Caco-2 (cell line): ENCODE measurements at places on chromosomes 6 and 20. TPM values are rescaled to one million over a fixed set of nuclear protein-coding genes. Genes with fewer than 3 reads are reported as not detected.

The SRSF6 gene
- total RNA-seq = 312 and 335 TPM in 2 replicates

The SAMD10 gene
- 13.4 and 13.6 TPM in 2 replicates for total RNA-seq

The DPPA5 gene
- total RNA-seq = not detected in 2 replicates

The EEF1A2 gene
- 25.2 and 32.0 TPM in 2 replicates for total RNA-seq

The PRRT1 gene
- total RNA-seq = 2.0 and 3.6 TPM in 2 replicates

The IMPG1 gene
- total RNA-seq = not detected in 2 replicates

The CLPSL2 gene
- 1.3 and 2.0 TPM in 2 replicates for total RNA-seq

The CLDN20 gene
- not detected in 2 replicates for total RNA-seq

The CALHM5 gene
- total RNA-seq = 1.1 and 1.3 TPM in 2 replicates

GRCh38 chr6:35056952-35057351 lies 84.2 kb downstream of the TCP11 start:
- no peak for DNase-seq

GRCh38 chr20:54283253-54283652 lies 75.4 kb downstream of the PFDN4 start:
- DNase-seq = no peak

DNA sequence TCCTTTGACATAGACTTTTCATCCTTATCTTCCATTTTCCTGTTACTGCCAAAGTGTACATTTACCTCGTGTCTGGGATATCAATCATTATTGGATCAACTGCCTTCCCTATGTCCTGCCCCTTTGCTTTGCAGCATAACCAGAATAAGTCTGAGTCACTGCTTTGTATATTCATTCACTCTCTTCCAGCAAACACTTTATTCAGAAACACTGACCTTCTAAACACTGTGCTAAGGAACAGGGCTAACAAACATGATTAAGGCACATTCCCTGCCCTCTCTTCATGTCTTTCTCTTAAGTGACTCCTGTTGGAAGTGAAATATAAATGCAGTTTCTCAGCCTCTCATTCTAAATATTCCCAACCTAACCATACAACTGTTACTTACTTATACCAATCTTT lies 66.9 kb downstream of the COL19A1 start:
- DNase-seq = no peak

GRCh38 chr6:150722614-150723344 lies 123.1 kb downstream of the PLEKHG1 start:
- DNase-seq = no peak

DNA sequence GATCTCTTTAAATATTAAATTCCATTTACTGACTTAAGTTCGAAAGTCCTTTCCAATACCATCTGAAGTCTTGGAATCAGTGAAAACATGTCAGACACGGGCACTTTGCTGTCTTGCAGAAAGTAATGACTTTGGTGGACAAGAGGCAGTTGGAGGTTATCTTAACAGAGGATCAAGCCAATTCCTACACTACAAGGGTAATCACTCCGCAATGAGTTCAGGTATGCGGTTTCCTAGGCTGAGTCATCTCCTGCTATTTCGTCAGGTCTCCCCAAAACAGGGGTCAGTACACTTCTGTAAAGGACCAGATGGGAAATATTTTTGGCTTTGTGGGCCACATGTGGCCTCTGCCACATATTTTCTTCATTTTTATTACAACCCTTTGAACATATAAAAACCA lies 656.6 kb downstream of the KIF16B start:
- DNase-seq = no peak

DNA sequence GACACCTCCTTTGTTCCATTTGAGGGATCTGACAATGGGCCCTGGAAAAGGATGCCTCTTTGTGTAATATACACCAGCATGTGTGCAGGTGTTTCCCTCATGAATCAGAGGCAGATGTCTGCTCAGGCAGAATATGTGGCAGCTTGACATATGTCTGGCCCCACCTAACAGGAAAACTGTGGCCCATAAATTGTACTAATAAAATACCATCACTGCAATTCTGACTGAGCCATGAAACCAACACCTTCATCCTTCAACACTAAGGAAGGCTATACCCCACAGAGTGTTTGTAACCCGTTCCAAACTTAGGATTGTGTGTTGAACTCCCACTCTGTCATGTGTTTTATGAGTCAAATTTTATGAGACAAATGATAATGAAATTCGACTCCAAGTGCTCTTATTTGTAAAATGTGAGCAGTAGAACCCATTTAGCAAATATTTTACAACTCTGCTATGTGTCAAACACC lies 22.7 kb downstream of the LAMA4 start:
- DNase-seq = no peak

DNA sequence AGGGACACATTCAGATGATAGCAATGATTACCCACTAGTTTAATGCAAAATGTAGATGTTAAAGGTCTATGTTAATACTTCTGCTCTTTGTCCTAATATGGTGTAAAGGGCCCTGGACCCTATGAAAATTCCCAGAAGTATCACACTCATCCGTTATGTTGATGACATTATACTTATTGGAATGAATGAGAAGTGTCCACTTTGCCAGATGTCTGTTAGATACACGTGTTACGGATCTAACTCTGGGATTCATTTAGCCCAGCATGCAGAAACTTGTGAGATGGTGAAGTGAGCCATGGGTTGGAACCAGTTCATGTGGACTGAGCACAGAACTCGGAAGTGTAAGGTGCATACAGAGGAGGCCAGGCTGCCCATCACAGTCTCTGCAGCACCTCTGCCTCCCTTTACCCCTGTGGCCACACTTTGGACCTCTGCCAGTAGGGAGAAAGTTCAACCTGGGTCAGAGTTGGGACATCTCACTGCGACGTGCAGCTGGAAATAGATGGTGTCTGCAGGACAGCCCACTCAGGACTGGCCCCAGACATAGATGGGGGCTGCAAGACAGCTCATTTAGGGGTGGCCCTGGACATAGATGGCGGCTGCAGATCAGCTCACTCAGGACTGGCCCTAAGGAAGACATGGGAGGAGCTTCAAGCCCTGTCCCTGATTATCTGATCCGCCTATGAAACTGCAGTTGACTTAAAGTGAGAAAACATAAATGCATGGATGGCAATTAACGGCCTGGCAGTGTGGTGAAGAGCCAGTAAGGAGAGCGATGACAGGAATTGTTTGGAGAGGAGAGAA lies 71.2 kb upstream of the THBS2 start:
- no peak for DNase-seq

DNA sequence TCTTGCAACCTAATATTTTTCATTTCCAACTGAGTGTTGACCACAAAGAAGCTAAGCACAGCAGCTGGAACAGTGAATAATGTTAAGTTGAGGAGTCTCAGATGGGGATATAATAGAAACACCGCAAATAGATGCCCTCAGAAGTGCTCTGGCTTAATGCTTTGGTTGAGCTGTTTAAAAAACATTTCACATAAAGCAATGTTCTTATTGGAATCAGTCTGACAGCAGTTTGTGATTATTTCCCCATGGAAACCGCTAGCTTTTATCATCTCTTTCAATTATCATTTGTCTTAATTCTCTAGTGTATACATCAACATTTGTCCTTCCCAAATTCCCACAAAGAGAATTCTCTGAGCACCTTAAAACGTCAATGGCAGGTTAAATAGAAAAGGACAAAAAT lies 30.8 kb downstream of the METTL24 start:
- DNase-seq = no peak

GRCh38 chr6:776528-776931 lies 83.6 kb upstream of the EXOC2 start:
- no peak for DNase-seq

DNA sequence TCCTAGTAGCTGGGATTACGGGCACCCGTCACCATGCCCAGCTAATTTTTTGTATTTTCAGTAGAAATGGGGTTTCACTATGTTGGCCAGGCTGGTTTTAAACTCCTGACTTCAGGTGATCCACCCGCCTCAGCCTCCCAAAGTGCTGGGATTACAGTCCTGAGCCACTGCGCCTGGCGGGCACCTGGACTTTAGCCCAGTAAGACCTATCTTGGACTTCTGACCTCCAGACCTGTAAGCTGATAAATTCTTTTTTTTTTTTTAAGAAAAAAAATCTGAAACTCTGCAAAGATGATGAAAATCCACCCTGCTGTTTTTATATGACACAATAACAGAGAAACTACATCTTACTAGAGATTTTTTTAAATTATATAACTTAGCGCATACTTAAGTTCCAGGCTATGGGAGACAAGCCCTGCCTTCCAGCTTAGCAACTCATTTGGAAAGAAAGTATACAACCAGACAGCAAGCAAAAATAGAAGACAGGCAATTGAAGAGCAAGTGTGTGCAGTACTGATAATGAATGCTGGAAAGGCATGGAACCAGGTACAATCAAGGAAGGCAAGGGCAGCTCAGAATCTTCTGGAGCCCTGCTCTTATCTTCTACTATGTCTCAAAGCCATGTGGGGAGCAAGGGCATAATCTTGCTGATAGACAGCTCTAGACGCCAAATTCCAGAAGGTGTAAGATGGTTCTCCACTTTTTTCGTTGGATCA lies 104.2 kb downstream of the CD83 start:
- no peak for DNase-seq

DNA sequence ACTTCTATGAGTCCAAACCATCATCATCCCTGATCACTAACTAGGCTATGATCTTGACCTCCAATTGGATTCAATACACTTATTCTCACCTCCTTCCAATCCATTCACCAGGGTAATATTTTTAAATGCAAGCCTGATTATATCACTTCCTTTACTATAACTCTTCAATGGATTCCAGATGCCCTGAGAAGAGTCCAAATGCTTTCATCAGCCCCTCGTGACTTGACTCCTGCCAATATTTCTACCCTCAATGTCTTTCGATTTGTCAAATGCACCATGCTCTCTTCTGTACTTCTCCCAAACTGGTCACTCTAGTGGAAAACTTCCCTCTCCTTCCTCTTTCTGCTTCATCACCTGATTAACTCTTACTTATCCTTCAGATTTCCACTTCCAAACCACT lies 70.8 kb downstream of the CD164 start:
- DNase-seq = no peak

DNA sequence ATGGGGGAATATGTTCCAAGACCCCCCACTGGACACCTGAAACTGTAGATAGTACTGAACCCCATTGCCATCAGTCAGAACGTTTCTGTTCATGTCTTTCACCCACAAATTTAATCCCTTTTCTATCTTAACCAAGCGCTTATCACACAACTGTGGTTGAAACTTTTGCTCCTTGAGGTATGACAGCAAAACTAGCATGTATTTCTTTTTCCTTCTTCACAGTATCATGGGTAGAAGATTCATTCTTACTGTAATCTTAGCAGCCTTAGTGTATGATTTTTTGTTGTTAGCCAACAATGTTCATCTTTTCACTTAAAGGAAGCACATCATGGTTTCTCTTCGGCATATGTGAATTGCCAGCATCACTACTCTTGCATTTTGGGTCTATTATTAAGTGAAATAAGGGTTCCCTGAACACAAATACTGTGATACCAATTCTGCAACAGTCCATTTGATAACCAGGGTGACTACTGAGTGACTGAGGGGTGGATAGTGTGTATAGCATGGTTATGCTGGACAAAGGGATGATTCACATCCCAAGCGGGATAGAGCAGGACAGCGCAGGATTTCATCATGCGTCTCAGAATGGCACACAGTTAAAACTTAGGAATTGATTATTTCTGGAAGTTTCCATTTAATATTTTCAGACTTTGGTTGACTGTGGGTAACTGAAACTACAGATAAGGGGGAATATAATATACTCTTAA lies 41.8 kb downstream of the KCNS1 start:
- DNase-seq = no peak

- DNase-seq = no peak
Measured at GRCh38 chr6:168837254-168838036, 396.5 kb downstream of the SMOC2 start.

- DNase-seq = no peak
Measured at GRCh38 chr20:25009218-25010145, 16.9 kb upstream of the APMAP start.

- DNase-seq = no peak
Measured at GRCh38 chr6:154441995-154442310, 68.5 kb downstream of the CNKSR3 start.

DNA sequence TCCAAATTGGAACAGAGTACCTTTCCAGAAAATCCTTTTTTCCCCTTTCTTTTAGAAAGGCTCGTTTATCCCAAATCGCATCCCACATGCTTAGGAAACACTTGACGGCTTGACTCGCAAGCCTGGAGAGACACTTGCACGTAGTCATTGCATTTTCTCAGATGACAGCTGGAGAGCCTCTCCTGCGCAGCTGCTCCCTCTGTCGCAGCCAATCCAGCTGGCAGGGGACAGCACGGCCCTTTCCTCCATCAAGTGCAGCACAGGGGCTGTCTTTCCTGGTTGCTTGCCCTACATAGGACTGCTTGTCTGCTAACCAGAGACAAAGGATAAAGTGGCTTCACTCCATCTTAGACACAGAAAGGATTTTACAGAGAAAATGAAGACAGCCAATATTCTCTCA lies 77.6 kb upstream of the RGS17 start:
- DNase-seq = no peak

- DNase-seq = no peak
Measured at GRCh38 chr6:84652356-84653026, 111.9 kb downstream of the TBX18 start.

- DNase-seq = no peak
Measured at GRCh38 chr20:32206760-32207625, 550 bp downstream of the PLAGL2 start.

DNA sequence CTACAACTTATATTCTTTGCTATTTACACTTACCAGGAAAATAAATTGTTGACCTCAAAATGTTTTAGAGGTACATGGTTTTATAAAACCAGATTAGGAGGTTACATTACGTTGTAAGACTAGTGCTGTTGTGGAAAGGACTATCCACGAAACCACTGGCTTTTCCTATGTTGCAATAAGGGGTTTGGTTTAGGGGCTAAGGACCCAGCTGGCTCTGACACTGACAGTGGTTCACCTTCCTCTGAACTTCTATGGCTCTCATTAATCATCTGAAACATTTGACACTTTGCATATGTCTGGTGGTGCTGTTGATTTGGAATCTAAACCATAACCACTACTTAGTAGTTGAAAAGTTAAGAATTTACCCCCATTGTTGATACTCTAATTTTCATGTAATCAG lies 186.7 kb downstream of the NKAIN2 start:
- DNase-seq = no peak

DNA sequence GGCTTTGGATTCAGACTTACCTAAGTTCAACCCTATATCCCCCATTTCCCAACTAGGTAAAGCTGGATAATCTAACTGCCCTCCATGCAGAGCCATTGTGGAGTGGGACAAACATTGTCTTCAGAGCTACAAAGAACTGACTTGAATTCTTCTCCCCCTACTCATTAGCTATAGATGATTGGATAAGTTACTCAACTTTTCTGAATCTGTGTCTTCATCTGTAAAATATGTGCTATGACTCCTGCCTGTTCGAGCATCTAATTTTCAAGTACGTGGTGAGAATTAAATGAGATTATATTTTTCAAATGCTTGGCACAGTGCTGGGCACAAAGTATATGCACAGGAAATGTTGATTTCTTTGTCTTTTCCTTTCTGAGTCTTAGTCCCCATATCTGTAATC lies 240.3 kb upstream of the TCF21 start:
- no peak for DNase-seq

DNA sequence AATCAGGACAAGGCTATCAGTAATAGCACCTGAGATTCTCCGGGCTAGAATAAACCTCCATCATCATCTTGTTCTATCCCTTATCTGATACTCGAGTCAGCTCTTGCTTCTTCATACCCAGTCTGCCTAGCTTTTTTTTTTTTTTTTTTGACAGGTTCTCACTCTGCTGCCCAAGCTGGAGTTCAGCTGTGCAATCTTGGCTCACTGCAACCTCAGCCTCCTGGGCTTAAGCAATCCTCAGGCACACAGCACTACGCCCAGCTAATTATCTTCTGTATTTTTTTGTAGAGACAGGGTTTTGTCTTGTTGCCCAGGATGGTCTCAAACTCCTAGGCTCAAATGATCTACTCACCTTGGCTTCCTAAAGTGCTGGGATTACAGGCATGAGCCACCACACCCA lies 19.5 kb downstream of the SRSF6 start:
- DNase-seq = no peak

- DNase-seq = no peak
Measured at GRCh38 chr6:158057213-158057987, 75.7 kb downstream of the SYNJ2 start.
